AG10803 (cell line): ENCODE measurements at places on chromosomes 3 and 15.

DNA sequence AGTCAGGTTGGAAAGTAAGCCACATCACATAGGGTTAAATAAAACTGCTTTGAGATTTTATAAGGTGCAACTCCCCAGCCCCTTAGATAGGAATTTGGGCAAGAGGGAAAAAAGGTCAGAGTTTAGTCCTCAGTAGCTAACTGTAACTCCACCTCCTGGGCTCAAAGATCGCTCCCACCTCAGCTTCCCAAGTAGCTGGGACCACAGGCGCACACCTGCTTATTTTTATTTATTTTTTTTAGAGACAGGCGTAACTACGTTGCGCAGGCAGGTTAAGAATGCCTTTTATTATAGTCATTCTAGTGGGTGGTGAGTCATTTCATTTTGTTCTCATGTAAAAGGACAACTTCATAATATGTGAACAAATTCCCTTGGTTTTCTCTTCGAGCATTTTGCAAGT lies 14.7 kb downstream of the TM2D3 start:
- DNase-seq = no peak

DNA sequence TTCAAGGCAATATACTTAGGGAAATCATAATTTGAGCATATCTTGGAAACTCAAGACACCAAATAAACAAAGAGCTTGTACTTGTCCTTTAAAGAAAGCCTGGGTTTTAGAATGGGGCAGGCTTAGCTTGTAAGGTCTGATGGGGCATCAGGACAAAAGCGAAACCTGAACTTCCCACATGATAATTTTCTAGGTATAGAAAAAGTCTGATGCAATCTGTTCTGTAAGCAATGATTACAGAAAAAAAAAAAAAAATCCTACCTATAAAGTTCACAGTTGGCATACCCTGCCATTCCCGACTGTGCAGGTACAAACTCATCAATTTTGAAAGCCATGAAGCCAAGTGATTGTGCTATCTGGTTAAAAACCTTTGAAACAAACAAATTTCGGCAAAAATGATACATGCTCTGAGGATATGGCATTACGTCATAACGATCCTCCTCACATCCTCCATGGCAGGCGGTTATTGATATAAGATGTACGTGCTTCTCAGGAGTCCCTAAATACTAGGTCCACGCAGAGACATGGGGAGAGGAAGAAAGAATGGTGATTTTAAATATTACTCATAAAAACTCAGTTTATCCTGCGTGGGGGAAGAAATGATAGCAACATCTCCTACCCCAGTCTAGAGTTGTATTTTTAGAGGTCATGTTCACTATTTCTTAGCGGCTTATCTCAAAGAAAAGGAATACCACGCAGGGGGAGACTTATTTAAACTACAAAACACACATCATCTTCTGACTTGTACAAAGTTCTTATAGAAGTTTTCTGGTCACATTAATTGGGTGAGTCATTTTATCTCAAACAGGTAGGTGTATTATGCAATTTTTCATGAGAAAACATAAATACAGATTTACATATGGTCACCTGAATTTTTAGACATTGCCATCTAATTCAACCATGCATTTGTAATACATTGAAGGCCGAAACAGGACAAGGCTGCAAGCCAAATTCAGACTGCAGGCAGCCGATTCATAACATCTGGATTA lies 27.0 kb downstream of the MB21D2 start:
- no peak for DNase-seq

DNA sequence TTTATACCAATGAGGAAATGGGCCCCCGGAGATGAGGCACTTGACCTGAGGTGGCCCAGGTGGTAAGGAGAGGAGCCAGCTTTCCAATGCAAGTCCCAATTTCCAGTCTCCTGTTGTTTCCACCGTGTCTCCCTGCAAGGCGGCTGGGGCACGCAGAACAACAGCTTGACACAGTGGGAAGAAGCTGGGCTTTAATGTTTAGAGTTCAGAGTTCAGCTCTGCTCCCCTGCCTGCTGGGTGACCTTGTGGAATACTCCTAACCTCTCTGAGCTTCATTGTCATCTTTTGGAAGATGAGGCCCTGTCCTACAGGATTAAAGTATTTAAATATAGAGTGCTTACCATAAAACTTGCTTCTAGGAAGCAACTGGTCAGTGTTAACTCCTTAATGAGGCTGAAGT lies 80.3 kb downstream of the SMAD3 start:
- DNase-seq = no peak

DNA sequence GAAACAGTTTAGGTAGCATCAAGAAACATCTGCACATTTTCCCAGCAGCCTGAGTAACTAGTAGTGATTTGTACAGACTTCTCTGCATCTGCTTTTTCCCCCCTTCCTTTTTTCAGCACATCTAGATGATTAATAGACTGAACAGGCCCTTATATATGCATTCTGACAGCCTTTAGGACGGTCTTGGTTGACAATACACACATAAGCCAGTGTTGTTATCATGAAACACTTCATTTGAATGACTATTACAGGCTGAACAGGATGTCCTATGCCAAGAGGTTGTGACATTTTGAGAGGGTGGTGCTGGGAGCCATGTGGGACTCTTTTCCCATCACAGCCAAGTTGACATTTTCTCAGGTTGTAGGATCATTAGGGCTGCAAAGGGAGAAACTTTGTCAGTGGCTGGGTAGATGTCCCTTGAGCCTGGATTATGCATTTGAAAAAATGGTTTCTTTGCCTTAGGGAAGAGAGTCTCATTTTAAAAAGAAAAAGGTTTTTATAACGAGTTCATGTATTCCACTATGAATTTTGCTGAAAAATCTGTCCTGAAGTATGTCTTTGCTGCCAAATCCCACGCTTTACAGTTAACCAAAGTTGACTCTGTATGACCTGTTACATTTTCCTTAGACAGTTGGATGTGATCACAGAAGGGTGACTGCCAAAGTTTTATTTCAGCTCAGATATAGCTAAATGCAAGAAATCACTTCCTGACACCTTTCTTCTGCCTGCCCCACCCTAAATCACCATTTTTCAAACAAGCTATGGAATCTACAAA lies 73.7 kb downstream of the FILIP1L start:
- DNase-seq = peak; percentile 73

DNA sequence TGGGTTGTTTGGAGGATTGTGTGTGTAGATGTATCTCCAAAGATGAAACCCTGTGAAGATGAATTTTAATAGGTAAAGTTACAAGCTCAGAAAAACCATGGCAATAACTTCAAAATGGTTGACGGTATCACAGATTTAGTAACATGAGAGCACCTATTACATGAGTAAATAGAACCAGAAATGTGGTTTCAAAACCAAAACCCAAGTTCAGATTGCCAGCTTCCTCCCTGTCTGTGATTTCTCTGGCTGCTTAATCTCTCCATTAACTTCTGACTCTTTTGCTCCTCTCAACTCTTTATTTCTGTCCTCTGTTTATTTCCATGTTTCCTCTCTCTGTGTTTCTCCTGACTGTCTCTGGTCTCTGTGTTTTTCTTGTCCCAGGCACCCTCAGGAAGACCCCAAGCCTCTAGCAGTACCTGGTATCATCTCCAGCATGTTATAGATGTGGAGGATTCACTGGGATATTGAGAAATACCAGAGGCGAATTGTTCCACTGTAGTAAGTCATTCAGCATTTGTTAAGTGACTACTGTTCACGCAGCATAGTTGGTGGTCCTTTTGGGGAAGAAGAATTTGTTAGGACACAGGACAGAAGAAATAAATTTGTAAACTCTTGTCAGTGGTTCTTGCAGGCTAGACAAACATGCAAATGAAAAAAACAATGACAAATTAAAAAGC lies 138.8 kb downstream of the BBX start:
- peak; percentile 33 for DNase-seq

- peak; percentile 99 for DNase-seq
Measured at GRCh38 chr15:39127925-39128617, 452.8 kb upstream of the THBS1 start.

DNA sequence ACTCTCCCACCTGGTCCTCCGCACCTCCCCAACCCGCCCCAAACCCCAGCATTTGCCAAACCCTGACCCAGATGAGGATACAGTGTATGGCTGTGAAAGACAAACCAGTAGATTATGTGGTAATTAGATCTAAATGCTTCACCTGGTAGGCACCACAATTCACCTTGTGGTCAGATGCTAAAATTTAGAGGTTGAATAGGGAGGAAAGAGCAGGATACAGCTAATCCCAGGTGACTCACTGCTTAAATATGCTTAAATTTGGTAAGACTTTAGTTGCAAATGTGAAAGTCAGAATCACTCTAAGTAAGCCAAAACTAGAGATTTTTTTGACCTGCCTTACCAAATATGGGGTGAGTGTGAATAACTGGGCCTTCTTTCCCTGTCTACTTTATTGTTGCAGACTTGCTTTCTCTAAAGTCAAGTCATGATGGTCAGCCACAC lies 105.5 kb downstream of the MME start:
- DNase-seq = peak; percentile 84
